Activated CD4-positive, alpha-beta T cell treated with anti-CD3 and anti-CD28 coated beads, Interleukin-2, amount 50 U/mL, for 16 hours (primary cell): ENCODE measurements at places on chromosomes 12 and 14.

- DNase-seq, result no peak
These were observed 12.9 kb downstream of the GPR84 start for GRCh38 chr12:54351341-54351740.

GRCh38 chr12:122454250-122454721 lies 31.8 kb upstream of the CLIP1 start:
- DNase-seq, result no peak

DNA sequence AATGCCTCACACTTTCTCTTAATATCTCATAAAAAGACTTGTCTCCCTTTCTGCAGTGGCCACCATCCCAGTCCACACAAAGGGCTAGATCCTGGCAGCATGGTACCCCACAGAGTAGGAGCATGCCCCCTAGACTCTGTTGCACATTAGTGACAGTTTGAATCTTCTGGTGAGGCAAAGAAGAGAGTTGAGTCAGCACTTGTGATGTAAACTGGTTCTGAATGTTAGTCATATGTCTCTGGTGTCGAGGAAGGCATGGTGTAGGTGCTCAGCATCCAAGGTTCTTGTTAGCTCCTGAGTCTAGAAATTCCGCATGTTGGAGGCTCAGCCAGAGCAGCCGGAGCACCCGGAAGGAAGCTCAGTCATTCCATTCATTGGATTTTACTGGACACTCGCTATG lies 9.8 kb downstream of the TTC9 start:
- peak; percentile 76 for DNase-seq

GRCh38 chr12:9118158-9118557 lies 2.4 kb upstream of the A2M start:
- no peak for DNase-seq

GRCh38 chr14:33847066-33847465 lies 103.8 kb downstream of the EGLN3 start:
- no peak for DNase-seq

GRCh38 chr12:123267991-123268843 lies 3.4 kb downstream of the CDK2AP1 start:
- no peak for DNase-seq

DNA sequence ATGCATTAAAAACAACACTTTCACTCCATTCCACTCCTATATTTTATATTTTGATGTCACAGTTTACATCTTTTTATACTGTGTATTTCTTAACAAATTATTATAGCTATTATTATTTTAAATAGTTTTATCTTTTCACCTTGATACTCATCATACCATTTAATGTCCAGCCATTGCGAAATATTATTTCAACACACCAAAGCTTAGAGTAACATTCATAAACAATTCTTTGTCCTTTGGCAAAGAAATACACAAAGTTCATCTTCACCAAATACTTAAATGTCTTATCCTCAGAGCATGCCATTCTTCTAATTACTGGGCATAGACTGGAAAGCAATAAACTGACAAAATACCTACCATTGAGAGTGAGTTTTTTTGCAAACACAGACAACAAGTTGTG lies 1963.4 kb upstream of the FLRT2 start:
- no peak for DNase-seq

DNA sequence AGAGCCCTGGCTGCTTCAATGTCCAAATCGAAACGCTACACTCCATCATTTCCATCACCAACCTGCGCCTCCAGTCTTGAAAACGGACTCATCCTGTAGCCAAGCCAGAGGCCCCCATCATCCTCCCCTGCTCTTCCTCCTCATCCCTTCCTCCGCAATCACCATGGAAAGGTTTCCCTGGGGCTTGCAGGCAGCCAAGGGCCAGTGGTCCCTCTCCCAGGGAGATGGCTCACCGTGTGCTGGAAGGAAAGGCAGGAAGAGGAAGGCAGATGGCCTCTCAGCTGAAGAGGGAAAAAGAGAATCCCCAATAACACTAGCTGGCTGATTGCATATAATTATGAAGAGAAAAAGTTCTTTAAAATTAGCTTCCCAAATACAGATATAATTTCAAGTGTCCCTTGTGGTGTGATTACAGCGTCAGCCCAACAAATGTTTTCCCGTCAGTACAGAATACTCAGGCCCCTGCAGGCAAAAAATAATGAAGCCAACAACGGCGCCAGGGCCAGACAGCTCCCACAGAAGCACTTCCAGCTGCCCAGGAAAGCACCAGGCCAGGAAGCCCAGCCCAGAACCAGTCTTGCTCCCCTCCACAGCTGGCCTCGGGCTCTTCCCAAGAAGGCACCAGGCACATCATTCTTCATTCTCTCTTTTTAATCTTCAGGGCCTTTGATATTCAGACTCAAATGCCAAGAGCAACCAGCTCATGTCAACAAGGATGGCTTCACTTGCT lies 24.7 kb downstream of the ITPK1 start:
- no peak for DNase-seq

GRCh38 chr14:60250257-60251035 lies 1.4 kb downstream of the PPM1A start:
- DNase-seq, result no peak

- no peak for DNase-seq
These were observed 228.6 kb upstream of the RTL1 start for GRCh38 chr14:101132051-101132571.

DNA sequence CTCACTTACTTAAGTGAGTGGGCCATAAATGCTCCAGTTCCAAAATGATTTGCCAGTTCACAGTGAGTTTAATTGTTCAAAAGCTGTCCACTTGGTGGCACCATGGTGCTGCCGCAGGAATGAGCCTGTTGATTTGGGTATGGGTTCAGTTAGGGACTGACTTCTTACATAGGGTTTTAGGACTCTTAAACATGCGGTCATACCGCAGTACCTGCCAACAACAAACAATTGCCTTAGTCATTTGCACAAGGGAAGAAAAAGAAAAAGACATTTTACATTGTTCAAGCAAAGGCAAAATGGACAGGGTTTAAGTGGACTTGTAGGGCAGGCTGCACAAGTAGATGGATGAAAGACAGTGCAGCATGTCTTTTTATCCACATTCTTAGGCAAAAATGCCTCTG lies 80.0 kb upstream of the DBX2 start:
- DNase-seq, result peak; percentile 61

DNA sequence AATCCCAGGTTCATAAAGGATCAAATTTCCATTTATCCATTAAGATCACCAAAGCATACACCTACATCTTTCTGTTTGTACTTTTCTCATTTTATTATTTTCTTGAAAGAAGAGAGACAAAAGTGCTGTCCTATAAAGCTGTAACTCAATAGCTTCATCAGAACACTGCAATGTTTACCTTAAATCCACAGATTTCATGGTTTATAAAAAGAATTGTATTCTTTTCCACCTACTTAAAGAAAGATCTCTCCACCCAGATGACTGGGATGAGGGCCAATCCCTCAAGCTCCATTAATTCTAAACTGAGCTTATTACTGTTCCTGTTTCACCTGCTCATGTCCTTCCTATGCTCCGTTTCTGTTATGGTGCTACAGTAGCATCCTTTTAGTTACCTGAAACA lies 470.6 kb downstream of the BCAT1 start:
- DNase-seq, result no peak

GRCh38 chr12:7970475-7971252 lies 34.7 kb upstream of the SLC2A3 start:
- peak; percentile 93 for DNase-seq

DNA sequence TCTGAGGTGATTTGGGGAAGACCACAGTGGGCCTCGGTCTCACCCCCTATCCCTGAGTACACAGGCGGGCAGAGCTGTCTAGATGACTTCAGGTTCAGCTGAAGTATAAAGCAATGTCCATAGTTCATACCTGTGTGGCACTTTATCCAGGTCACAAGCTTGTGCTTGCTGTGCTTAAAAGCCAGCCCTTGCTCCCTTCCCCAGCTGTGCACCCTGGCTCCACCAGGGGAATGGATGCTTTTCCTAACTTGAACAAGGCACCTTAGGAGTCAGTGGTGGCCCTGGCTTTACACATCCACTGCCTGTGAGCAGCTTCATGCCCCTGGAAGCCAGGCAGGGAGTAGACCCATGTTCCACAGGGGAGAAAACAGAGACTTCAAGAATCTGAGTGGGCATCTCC lies 5.5 kb downstream of the CARMIL3 start:
- DNase-seq, result no peak

DNA sequence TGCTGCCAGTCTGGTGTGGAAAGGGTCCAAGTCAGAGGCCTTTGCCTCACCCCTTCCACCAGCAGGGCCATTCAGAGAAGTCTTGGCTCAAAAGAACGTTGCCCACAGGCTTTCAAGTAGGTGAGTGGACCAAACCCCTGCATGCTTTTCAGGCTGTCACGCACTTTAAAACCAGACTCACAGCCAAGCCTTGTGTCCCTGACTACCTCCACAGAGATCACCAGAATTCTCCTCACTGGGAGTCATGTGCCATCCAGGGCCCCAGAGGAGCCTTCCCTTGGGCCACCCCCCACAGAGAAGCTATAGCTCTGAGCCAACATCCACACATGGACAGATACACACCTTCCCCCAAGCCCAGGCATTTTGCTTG lies 283.1 kb downstream of the DPF3 start:
- DNase-seq, result no peak

GRCh38 chr12:126557659-126558058 lies 1492.4 kb downstream of the AACS start:
- DNase-seq, result no peak

DNA sequence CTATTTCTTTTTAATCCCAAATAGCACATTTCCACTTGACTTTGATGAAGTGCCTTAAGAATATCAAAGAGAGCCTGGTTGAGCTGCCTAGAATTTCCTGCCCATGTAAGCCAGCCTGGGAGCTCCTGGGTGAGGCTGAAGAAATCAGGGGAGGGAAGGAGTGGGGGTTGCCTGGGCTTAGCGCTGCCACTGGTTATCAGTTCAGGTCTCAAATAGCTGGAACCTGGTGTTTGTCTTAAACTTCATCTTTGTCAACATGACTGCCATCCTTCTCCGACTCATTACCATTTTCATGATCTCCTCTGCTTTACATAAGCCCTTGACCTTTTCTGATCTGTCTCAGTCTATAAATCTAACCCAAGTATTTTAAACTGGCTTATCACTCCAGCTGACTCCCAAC lies 151.5 kb downstream of the TTC8 start:
- no peak for DNase-seq

DNA sequence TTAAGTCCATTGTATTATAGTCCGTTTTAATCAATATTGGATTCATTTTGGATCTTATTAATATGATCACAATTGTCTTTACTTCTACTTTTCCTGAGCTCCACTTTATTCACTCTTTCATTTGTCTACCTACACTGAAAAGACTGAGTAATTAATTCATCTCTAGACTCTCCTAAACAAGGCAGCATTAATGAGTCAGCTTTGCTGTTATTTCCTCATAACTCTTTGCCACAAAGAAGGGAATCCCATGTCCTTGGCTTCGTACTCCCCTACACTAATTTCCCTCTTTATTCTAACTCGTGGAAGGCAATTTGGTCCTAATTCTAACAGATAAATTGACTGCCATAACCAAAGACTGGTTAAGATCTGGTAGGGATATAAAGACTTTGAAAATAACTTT lies 91.9 kb downstream of the ARMH4 start:
- DNase-seq, result no peak

GRCh38 chr12:57983146-57983857 lies 41.9 kb downstream of the ATP23 start:
- peak; percentile 15 for DNase-seq

GRCh38 chr12:94100990-94101737 lies 47.2 kb upstream of the PLXNC1 start:
- DNase-seq, result peak; percentile 75

- DNase-seq, result no peak
These were observed 564 bp upstream of the THTPA start for GRCh38 chr14:23555533-23555881.

DNA sequence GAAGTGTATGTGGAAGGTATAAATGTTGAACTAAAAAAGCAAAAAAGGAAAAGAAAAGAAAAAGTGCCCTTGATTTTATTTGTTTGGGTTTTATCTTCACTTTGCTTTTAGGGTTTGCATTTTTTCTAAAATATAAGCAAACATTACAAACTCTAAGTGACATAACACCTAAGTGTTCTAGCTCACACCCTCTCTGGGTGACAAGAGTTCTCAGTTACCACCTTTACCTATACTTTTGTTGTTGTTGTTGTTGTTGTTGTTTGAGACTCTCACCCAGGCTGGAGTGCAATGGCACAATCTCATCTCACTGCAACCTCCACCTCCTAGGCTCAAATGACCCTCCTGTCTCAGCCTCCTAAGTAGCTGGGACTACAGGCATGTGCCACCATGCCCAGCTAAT lies 13.0 kb downstream of the KLRG1 start:
- no peak for DNase-seq

DNA sequence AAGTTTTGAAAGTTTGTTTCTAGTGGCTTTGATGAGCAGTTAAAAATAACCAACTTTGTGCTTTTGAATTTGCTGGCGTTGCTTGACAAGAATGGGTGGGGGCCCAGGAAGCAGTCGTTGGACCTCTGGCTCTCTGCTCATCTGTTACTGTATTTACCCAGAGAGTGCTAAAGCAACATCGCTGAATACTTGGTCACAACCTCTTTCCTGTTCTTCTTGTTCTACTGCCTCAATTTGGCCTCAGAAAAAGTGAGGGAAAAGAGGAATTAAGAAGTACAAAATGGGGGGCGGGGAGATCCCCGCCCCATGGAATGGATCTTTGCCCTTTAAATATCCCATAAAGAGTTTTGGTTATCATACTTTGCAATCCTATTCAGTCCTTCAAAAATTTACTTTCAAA lies 221.5 kb upstream of the G2E3 start:
- no peak for DNase-seq
